NCI-H1105 treated with DMSO at 0.1 percent for 48 hours (cell line): ENCODE measurements at places on chromosomes 3 and 15.

DNA sequence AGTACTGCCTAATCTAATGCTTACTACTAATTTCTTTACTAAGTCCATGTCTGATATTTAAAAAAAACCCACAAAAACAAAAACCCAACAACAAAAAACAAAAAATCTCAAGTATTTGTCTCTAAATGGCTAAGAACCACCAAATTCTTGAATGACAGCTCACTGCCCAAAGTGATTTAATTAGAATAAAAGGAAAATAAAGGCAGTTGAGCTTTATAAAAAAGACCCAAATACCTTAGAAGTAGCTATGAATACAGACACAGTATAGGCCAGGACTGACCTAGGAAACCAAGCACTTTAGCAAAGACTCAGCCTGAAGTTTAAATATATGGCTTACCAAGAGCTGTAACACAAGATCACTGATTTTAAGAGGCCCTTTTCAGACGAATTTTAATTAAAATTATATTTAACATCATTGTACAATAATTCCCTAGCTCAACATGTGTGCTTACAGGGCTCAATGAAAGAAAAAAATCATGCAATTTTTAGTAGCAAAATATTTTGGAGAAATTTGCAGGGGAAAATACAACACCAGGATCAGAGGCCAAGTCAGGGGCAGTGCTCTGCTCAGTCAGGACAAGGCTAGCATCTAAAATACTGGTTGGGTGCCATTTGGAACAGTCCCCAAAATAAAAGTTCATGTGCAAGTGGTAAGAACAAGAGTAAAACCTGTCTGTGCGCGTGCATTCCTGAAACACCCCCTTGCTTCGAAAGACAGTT lies 24.8 kb downstream of the UQCC5 start:
- DNase-seq = no peak

- no peak for DNase-seq
Measured at GRCh38 chr3:196020373-196020772, 61.5 kb downstream of the TFRC start.

- DNase-seq = no peak
Measured at GRCh38 chr15:30882849-30883433, 20.8 kb upstream of the FAN1 start.

DNA sequence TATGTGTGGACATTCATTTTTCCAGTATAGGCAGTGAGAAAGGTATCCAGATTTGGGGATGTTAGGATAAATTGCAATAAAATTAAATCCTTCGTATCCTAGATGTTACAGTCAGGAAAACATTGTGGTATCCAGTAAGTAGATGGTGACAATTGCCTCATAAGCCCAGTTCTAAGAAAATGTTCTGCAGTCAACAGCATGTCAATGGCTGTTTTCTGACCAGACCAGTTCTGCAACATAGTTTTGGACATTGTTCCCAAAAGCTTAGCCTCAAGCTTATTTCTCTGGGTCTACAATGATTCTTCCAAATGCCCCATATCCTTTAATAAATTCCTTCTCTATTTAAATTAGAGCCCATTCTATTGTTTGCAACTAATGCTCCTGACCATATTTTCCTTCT lies 480.7 kb downstream of the FHIT start:
- no peak for DNase-seq

DNA sequence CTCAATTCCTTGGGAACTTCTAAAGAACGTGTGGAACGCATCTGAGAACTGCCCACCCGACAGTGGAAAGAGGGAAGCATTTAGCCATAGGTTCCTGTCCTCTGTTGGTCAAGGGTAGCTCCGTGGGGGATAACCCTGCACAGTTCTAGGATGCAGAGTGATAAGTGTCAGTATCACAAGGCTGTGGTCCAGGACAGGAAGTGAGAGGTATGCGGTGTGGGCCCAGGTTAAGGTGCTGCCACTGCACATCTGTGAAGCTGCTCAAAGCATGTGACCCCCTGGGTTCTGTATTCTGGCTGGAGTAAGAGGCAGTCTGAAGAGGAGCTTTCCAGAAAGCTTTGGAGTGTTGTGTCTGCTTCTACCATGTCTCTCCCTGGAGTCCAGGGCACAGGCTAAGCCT lies 51.7 kb upstream of the HES1 start:
- DNase-seq = no peak

DNA sequence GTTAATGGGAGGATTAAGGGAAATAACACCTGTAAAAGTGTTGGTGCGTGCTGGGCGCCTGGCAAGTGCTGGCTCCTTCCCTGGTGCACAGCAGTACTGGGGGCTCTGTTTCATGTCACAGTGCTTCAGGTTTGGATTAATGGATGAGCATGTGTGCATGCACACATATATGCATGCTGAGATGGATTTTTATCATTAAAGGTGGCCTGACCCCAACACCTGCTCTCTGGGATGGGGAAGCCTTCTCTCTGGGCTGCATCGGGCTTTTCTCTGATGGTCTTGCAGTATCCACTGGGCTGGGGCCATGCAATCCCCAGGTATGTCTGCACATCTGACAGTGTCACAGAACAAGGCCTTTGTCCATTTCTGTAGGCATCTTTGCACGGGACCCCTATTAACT lies 127.5 kb upstream of the PLXNA1 start:
- no peak for DNase-seq

DNA sequence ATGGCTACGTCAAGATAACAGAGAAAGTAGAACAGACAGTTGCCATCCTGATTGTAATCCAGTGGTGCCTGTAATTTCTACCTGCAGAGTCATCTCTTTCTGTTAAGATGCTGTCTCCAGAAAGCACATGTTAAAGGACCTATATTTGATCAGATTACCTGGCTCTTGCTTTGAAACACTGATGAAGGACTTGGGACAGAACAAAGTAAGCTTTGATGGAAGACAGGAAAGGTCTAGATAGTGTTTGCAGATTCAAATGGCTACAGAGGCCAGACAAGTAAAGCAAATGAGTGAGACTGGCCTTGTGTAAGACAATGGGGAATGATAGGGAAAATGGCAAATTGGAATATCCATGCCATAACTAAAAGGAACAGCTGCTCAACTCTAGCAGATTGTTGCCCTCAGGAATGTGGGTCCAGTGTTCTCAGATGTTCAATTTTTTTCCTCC lies 1.8 kb upstream of the GSK3B start:
- DNase-seq = no peak

- no peak for DNase-seq
Measured at GRCh38 chr3:13500133-13500885, 20.2 kb downstream of the HDAC11 start.

GRCh38 chr3:38204599-38205471 lies 39.5 kb downstream of the OXSR1 start:
- no peak for DNase-seq

- DNase-seq = no peak
Measured at GRCh38 chr15:33131552-33132232, 62.8 kb downstream of the FMN1 start.

DNA sequence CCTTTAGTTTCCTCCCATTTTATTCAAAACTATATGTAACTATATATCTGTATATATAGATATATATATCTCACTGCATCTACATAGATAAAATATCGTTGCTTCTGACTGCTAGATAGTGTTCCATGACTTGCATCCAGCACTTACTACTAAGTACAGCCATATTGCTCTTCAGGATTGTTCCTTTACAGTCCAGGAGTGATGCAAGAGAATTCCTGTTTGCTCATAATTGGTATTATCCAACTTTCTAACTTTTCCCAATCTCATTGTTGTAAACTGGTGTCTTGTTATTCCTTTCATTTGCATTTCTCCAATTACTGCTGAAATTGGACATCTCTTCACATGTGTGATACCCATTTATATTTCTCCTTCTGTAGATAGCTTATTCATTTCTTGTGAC lies 99.8 kb upstream of the STRIT1 start:
- no peak for DNase-seq

DNA sequence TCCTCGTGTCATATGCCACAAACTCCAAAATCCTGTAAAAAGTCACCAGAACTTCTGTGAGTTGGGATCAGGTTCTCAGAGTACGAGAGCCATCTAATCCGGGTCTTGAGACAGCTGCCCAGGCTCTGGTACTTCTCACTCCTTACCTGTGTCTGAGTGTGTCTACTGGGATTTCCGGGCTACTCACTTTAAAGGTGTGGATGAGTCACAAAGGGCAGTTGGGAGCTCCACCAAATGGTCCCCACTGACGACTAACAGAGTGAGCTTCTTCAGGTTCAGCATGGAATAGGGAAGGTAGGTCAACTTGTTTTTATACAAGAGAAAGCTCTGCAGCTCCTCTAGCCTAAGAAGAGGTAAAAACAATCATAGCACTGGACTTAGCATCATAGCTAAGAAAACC lies 29.5 kb downstream of the RTP3 start:
- no peak for DNase-seq

DNA sequence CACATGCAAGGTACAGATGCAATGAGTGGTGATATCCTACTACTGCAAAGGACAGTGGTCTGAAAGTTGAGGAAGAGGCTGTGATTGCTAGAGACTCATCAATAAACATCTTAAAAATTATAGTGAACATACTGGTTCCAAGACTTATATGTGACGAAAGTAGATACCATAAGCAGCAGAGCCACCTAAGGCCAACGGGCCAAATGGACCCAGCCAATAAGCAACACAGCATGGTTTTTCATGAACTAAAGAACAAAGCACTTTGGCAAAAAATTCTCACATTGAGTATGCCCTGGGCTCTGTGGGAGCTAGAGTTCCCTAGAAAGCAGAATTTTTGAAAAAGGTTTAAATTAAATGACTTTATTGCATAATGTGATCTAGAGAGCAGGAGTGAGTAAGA lies 272.1 kb downstream of the SI start:
- no peak for DNase-seq

DNA sequence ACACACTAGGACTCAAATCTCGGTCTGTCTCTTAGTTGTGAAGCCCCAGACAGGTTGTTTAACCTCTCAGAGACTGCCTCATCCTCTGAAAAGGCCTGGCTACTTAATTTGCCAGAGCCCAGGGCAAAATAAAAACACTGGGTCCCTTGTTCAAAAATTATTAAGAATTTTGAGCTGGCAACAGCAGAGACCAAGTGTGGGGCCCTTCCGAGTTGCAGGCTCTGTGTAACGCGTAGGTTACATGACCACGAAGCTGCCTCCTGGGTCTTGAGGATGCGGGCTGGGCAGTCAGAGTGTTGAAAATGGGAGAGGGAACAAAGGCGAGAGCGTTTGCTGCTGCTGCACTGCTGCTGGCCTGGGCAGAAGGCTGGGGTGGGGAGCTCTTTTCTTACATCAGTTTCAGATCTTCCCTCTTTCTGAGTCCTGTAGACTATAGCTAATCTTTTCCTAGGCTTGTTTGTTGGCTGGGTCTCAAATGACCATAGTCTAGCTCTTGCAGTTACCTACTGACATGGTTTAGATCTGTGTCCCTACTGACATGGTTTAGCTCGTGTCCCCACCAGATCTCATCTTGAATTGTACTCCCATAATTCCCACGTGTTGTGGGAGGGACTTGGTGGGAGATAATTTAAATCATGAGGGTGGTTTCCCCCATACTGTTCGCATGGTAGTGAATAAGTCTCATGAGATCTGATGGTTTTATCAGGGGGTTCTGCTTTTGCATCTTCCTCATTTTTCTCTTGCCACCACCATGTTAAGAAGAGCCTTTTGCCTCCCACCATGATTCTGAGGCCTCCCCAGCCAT lies 49.9 kb downstream of the CLEC3B start:
- DNase-seq = no peak

- no peak for DNase-seq
Measured at GRCh38 chr3:169120928-169121327, 542.6 kb downstream of the MECOM start.

DNA sequence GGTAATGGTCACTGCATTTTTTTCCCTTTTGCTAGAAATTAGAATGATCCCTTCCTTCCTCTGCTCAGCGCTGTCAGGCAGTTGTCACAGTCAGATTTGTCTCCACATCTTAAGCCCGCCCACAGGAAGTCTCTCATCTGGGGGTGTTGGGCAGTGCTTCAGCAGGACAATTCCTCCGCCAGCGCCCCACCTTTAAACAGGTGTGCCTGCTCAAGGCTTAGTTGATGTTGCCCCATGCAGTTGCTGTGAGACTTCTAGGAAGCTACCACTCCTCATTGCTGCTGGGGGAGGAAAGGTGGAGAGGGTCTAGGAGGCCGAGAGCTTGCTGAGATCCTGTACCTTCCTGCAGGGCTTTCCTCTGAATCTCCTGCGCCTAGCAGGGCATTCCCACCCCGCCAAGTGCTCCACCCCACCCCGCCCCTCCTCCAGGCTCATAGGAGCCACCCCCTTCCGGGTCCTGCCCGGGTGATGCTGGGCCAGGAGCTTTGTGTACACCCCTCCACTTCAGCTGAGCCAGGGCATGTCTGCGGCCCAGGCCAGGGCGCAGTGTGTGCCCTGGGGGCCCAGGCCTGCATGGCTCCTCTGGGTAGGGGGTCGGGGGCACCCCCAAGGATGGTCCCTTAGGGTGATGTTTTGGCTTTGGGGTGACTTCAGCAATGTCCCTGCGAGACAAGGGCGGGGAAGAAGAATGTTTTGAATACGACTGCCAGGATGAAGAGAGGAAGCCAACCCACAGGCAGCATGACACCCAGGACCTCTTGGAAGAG lies 68.7 kb downstream of the TRAK1 start:
- peak; percentile 73 for DNase-seq

DNA sequence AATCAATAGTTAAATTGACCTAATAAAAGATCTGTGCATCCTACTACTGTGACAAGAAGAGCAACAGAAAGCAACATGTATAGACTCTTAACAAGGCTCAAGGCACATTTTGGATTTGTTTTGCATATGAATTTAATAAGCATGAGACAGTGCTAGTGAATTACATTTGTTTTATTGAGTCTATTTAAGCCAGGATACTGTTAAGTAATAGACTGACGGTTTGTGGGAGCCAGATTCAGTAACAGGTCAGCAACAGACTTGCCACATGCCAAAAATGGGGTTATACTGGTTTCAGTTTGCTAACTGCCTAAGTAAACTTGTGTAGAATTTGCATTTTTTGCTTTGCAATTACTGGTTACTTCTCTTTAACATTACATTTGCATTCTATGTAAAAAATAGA lies 54.0 kb downstream of the MBNL1 start:
- no peak for DNase-seq

GRCh38 chr3:46442576-46443530 lies 21.9 kb downstream of the LTF start:
- DNase-seq = no peak

DNA sequence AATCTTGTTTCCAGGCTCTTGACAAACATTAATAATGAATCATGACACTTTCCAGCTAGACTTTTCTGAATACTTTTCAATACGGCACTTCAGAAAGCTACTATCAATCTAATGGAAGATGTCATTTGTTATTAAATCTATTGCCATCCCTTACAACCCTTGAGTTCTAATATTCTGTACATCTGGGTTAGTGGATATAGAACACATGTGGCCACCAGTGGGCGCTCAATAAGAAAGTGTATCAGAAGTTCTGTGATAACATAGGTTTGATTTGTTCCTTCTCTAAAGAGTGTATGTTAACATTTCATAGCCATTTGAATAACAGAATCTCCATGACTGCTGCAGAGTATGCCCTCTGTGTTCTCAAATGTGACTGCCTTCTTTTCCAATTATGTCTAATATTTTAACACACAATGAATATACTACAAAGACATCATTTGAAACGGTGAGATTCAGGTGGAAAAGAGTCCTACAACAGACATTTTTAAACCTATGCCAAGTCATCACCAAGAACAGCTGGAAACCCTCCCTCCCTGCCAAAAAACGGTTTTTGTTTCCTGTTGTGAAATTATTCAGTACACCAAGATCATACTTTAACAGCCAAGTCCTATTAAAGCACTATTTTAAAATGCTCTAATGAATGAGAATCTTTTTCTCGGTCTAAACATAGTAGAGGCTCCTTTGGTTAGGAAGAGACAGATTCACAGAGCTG lies 22.2 kb downstream of the ALDH1A2 start:
- peak; percentile 42 for DNase-seq
